ENCODE measurements at places on chromosomes 6 and 20.

GRCh38 chr6:36028088-36028876 is 674 bp downstream of the MAPK14 start:
- no peak for DNase-seq

GRCh38 chr6:25700761-25701160 is 48.7 kb downstream of the SCGN start:
- DNase-seq = no peak

- DNase-seq = peak; percentile 39
Observed at GRCh38 chr6:127069659-127070279, 48.7 kb upstream of the RSPO3 start.

GRCh38 chr6:118377711-118378414 is 170.2 kb upstream of the PLN start:
- DNase-seq = no peak

- no peak for DNase-seq
Observed at GRCh38 chr6:7200598-7201443, 93.1 kb downstream of the RREB1 start.

DNA sequence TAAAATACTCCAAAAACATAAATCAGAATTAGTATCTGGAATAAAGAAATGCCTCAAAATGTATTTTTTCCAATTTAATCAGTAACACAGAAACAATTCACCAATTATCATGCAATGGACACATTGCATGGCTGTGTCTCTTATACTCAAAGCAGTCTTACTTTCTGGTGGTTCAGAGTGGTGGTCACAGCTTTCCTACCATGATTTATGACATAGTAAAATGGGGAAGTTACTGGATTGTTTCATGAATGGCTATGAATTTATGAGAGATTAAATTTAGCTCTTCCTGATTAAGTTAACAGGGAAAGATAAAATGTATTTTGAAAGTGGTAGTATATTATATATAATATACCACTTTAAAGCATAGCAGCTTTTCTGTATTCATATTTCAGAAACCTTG is 331.5 kb upstream of the MAP3K7 start:
- peak; percentile 53 for DNase-seq

DNA sequence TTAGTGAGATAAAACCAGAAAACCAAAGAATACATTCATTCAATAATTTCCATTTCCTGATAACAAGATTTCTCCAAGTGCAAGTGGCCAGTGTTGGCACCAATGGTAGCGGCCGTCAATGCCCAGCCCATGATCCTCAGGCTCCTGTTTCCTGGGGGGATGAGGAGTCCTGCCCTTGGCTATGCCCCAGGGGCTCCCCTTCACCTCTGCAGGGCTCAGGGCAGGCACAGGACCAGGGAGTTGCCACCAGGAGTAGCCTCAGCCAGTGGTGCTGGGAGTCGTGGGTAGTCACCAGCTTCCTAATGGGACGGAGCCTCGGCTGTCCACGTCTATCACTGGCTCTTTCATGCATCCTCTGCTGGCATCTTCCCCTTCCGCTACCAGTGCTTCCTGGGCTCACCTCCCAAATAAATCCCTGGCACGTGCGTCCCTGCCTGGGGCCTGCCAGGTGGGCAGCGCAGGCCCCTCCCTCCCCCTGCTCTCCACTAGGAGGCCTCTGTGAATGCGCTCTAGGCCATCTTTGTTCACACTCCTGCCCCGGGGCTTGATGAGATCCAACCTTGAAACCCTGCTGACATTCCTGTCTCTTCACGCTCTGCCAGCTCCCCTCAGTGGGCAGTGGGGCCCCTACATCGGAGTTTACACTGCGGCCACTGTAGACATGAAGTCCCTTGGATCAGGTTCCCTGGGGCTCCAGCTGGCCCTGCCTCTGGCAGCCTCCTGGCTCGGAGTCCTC is 215.7 kb downstream of the SYNDIG1 start:
- DNase-seq = no peak

DNA sequence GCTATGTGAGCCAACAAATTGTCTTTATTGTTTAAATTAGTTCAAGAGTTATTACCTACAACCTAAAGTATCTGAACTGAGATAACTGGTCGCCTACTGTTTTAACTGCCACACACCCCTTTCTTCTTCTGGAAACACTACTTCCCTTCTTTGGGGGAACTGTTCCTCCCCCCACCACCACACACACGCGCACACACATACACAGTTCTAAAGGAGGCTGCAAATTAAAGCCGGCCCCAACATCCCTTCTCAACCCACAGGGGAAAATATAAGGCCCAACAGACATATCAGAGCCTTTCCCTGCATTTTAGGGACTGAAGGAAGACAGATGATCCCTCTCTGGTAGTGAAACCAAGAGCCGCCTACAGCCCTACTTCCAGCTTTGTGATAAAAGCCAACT is 348.0 kb upstream of the JARID2 start:
- peak; percentile 87 for DNase-seq
